ENCODE measurements at places on chromosomes 12 and 14.
A peak's percentile ranks its signal among the peaks of the same experiment; 100 is the strongest.

- no peak for DNase-seq
These were observed 22.7 kb downstream of the MFAP5 start for GRCh38 chr12:8639936-8640335.

DNA sequence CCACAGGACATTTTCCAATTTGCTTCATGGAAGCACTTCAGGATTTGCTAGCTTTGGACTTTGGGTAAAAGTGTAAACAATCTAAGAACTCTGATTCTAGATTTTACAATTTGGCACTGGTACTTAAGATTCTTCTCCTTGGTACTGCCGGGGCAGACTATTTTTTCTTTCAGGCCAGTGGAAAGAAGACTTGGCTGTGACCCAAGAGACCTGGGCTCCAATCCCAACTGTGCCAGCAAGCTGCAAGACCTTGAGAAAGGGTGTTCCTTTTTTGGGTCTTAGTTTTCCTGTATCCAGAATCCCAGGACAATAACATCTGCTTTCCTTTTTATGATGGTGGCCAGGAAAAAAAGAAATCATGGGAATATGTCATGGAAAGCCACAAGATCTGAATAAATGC lies 148.1 kb upstream of the CRY1 start:
- no peak for DNase-seq

- DNase-seq, result peak; percentile 74
These were observed at the start of gene MEG3 for GRCh38 chr14:100825713-100826331. TSS of gene MEG3 (plus strand) at chr14:100826118.

GRCh38 chr14:63902375-63902976 lies 49.7 kb downstream of the SYNE2 start:
- DNase-seq, result no peak

DNA sequence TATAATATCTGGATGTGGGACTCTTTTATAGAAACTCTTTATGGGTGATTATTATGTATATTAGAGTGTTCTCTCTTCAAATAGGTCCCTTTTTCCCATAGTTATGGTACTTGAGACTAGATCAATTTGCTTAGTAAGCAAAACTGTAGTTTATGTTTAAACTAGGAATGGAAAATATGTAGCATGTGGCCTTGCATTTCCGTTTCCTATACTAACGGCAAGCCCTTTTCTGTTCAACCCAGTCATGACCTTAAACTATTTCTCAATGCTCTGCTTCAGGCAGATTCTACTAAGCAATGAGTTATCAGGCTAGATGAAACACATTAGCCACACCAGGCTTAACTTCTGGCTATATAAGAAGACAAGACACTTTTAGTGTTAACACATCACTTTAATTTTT lies 84.6 kb downstream of the OTOGL start:
- no peak for DNase-seq

GRCh38 chr14:50926851-50927386 lies 17.4 kb downstream of the PYGL start:
- DNase-seq, result no peak

DNA sequence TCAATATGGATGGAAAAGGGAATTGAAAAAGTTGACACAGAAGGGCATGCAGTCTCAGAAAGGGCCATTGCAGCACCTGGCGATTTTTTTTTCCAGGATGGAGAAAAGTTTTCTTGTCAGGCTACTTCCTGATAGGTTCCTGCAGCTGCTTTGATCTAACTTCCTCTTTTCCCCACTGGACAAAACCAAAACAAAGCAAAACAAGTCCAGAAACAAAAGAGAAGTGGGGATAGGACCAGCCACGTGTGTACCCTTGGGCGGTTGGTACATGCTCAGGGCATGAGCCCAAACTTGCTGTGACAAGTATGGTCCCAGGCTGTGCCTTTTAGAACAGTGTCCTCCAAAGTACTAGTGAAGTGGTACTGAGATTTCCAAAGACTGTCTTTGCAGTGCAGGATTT lies 89.8 kb downstream of the CHST11 start:
- DNase-seq, result no peak

DNA sequence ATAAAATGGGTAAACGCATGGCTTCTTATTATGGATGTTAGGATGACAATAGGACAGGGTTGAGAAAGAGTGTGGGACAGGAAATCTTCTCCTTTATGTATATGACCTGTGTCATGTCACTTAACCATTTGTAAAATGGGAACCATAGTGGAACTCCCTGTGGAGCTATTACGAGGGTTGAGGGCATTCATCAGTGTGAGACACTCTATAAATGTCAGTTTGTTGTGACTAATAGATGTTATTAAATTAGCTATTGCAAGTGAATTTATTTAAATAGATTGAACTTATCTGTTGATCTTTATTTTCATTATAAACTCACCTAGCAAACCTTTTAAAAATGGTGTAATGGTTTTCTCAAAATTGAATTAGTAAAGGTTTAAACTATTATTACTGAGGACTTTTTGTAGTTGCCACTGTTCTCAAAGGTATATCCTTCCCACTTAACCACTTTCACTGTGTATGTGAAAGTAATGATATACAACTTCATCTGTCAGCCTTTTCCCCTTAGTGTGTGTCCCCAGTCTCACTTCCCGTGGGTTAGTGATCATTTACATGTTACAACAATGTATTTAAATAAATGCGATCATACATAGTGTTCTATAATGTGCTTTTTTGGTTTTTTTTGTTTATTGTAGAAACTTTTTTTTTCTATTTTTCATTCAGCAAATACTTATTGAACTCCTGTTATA lies 17.1 kb downstream of the HELB start:
- no peak for DNase-seq

- no peak for DNase-seq
These were observed 21.8 kb upstream of the EGLN3 start for GRCh38 chr14:33972583-33973081.

DNA sequence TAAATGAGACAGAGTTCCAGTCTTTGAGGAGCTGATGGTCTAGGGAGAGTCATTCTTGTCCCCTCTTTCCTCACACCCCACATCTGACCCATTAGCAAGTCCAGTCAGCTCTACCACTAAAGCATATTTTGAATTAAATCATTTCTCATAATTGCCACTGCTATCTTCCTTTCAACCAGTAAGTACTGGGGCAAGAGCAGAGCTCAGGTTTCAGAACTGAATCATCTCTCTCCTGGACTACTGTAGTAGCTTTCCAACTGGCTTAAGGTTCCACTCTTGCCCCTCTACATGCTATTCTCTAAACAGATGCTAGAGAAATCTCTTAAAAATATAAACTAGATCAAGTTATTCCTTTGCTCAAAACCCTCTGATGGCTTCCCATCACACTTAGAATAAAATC lies 218.3 kb downstream of the TTC6 start:
- no peak for DNase-seq

DNA sequence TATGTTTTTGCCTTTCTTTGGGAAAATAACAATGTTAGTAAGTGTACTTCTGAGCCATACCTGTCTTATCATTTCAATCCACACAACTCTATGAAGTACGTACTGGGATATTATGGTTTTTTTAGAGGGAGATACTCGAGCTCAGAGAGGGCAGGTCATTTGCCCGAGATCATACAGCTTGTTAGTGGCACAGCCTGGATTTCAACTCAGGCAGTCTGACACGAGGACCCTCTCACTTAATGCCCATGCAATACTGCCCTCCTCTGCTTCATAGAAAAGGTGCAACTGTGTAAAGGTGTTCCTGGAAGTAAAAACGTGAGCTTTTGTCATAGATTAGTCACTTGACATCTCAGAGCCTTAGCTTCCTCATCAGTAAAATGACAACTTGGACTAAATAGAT lies 128.0 kb downstream of the NDUFA12 start:
- DNase-seq, result no peak

DNA sequence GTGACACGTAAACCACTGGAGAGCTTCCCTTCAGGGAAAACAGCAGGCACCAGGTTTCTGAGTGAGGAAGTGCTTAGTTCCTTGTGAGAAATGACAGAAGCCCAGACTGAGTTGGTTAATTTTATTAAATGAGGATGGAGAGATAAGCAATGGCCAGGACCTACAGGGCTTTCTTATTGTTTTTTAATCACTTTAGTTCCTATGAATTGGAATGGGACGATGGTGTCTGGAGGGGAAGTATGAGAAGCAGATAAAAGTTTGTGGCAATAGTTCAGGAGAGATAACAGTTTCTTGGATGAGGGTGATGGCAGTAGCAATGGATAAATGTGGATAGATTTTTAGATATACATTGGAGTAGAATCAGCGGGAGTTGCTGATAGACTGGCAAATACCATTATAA lies 86.5 kb upstream of the PTPRR start:
- no peak for DNase-seq

DNA sequence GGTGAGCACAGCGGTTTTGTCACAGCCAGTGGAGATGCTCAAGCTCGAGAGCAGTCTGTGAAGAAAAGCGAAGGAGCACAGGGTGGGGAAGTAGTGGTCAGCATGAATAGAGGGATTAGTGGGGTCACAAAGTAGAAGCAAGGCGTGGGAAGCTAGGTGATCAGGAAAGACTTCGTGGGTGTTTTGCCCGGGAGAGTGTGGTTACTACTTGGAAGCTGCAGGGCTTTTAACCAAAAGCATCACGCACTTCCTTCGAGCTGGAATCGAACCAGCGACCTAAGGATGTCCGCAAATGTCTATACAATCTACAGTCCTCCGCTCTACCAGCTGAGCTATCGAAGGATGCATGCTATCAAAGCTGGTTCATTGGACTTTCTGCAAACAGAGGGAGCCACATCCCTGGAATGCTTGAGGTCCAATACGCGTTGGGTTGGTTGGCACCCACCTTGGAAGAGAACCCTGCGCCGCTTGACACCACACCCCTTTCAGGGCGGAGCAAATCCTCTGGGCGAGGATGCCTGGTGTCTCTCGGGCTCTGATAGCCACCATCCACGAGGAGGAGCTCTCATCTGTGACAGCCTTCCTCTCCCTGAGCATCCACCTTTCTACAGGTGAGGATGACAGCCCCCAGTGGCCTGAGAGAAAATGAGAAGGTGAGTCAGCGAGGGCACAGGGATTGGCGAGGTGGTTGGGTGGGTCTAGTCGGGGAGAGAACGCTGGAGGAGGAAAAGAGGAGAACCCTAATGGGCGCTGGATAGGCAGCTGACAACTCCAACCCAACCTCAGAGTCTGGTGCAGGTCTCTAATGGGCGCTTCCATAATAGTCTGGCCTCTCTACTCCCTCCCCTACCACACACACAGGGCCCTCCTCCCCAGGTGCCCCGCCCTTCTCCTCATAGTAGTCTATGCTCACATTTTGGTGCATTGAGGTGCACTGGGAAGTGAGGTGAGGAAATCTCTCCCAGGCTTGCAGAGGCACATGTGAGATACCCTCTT lies 16.0 kb upstream of the OR6S1 start:
- DNase-seq, result no peak

GRCh38 chr14:57057803-57058202 lies 210.9 kb downstream of the EXOC5 start:
- DNase-seq, result no peak

GRCh38 chr12:89340861-89341260 lies 11.4 kb downstream of the DUSP6 start:
- no peak for DNase-seq

- no peak for DNase-seq
These were observed 367 bp upstream of the FRS2 start for GRCh38 chr12:69469854-69470188.

GRCh38 chr12:82765971-82766705 lies 79.4 kb downstream of the TMTC2 start:
- no peak for DNase-seq

DNA sequence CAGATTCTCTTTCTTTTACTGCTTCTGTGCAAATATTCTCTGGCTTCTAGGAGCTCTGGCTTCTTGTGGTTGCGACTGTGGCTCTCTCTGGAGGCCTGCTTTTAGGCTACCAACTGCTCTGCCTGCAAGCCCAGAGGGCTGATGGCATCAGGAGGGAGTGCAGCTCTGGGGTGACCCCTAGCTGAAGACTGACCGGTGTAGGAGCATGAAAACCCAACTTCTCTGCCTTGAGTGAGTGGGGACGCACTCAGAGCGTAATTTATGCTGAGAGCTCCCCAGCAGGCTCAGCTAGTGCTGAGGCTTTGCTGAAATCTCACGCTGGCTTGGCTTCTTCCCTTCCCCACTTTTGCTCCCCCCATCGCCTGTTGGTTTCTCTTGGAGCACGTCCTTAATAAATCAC lies 29.9 kb upstream of the RBM19 start:
- no peak for DNase-seq

DNA sequence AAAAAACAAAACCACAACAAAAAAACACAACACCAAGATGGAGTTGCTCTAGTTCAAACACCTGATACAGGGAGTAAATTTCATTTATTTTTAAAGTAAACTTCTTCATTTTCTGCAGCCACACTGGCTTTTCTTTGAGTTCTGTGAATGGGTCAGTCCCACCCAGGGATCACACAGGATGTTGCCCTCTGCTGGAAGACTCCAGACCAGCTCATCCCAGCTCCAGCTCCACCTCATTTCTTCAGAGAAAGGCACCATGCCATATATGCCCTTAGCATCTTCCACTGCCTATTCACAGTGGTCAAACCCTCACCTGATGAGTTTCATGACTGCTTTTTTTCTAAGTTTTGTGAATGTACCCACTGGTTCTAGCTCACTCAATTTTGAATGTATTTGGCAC lies 8.0 kb downstream of the GLIPR1 start:
- DNase-seq, result no peak

GRCh38 chr14:103194256-103195045 lies 71.2 kb downstream of the TNFAIP2 start:
- no peak for DNase-seq

DNA sequence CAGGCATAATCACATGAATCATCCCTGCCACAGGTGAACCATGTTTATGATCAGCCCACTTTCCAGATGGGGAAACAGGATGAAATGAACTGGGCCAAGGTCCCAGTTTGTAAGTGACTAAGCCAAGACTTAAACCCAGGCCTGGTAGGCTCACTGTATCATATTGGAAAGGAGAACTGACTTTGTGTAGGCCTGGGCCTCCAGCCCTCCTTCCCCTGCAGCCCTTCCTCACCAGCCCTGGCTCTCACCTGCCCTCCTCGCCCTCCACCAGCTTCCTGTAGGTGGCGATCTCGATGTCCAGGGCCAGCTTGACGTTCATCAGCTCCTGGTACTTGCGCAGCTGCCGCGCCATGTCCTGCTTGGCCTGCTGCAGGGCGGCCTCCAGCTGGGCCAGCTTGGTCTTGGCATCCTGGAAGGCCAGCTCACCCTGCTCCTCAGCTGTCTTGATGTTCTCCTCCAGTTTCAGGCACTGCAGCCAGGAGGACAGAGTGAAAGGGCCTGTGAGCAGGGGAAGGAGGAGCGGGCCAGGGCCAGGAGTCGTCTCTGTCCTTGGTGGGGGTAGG lies 19.8 kb downstream of the KRT80 start:
- no peak for DNase-seq

- DNase-seq, result no peak
These were observed 177.6 kb upstream of the LMNTD1 start for GRCh38 chr12:25730489-25731349.

- DNase-seq, result no peak
These were observed 78.0 kb upstream of the SSTR1 start for GRCh38 chr14:38129705-38130104.

All from liver (tissue), 10 donors.